Activated CD8-positive, alpha-beta T cell treated with anti-CD3 and anti-CD28 coated beads, Interleukin-2, amount 10 ng/mL, durations not matched to agents 7 days and 5 days (primary cell): ENCODE measurements at places on chromosomes 1 and 21. TPM values are rescaled to one million over a fixed set of nuclear protein-coding genes. Genes with fewer than 3 reads are reported as not detected.

GRCh38 chr1:154407198-154408091 is 2.3 kb downstream of the IL6R start:
- no peaks in the 10 kb centered on the region for H3K36me3 ChIP-seq
- DNase-seq, result no peak
- H3K27ac ChIP-seq, result peak overlapping the region; percentile 13
- peaks cover 69% of the 10 kb centered on the region for H3K4me1 ChIP-seq

The CATSPERE gene
- total RNA-seq, result 0.37 TPM

DNA sequence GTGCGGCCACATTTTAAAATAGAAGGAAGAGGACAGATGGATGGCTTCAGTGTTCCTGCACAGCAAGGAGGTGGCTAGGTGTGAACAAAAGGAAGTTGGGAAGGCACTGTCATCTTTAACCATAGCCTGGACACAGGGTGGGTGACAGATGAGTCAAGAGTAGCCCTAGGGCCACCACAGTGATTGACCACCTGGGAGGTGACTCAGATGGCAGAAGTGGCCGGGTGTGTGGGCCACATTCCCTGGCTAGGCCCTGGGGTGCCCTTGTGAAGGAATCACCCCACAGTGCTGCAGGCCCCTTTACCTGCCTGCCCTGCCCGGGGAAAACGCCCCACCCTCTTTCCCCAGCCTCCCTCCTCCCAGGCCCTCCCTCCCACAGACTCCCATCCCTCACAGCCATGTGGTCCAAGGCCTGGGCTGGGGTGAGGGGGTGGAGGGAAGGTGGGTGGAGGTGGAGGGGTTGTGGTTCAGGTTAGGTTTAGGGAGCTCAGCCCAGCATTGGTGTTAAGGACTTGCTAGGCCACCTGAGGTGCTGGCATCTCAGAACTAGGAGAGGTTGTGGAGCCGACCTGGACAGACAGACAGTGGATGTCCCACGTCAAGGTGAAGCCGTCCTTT is 59.1 kb downstream of the SPSB1 start:
- H3K27ac ChIP-seq, result no peak overlapping the region
- no peak overlapping the region for H3K4me3 ChIP-seq
- no peaks in the 10 kb centered on the region for H3K36me3 ChIP-seq

DNA sequence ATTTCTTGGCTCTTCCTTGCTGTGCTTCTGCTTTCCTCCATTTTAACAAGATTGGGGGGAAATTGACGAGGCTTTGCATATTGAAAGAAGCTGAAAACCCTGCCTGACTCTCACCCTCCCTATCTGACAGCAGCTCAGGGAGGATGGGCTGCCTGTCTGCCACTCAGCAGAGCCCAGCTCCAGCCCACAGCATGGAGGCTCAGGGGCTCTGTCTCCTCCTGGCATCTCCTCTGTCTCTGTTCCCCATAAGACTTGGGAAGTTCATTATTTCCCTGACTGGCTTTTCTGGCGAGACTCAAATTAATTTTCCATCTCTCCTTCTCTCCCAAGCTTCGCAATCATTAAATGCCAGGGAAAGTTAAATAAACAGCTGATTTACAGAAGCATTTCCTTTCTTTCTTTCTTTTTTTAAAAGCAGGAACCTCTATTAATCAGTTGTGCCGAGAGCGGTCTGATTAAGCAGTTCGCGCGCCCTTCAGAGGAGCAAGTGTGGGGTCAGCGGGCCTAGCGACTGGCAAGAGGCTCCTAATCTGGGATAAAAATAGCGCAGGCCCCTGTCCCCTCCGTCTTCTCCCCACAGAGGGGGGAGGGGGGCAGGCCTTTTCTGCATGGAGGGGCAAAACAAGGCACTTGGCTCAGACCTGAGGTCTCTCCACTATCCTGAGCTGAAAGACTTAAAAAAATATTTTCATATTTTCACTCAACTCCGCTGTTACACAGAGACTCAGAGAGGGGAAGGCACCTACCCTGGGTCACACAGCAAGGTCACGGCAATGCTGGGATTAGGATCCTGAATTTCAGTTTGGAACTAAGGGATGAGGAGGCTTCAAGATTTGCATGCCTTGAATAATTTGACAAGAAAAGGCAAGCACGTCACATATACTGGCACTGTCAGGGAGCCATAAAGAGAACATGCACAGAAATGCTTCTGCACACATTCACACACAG is 170.4 kb downstream of the ACTL8 start:
- no peak overlapping the region for H3K27ac ChIP-seq
- no peaks in the 10 kb centered on the region for H3K27me3 ChIP-seq
- no peaks in the 10 kb centered on the region for H3K36me3 ChIP-seq
- H3K4me3 ChIP-seq, result no peak overlapping the region
- DNase-seq, result no peak

The CRP gene
- total RNA-seq, result not detected

GRCh38 chr1:23237508-23237907 is 20.2 kb upstream of the HTR1D start:
- no peaks in the 10 kb centered on the region for H3K4me1 ChIP-seq
- DNase-seq, result no peak
- H3K27ac ChIP-seq, result no peak overlapping the region
- H3K36me3 ChIP-seq, result no peaks in the 10 kb centered on the region
- H3K27me3 ChIP-seq, result peaks cover 4% of the 10 kb centered on the region

The NPR1 gene
- total RNA-seq, result not detected

GRCh38 chr21:45364468-45365185 is 40.3 kb upstream of the COL18A1 start:
- DNase-seq, result no peak
- H3K4me3 ChIP-seq, result no peak overlapping the region
- no peaks in the 10 kb centered on the region for H3K27me3 ChIP-seq
- H3K36me3 ChIP-seq, result no peaks in the 10 kb centered on the region

The STYXL2 gene
- total RNA-seq, result not detected

GRCh38 chr1:44798481-44799365 is 1.5 kb upstream of the PLK3 start:
- H3K4me1 ChIP-seq, result peaks cover 35% of the 10 kb centered on the region
- peak overlapping the region; percentile 96 for H3K4me3 ChIP-seq
- no peak for DNase-seq
- no peaks in the 10 kb centered on the region for H3K27me3 ChIP-seq
- peak overlapping the region; percentile 100 for H3K27ac ChIP-seq

GRCh38 chr21:36425286-36425685 is 40.1 kb downstream of the CHAF1B start:
- H3K27me3 ChIP-seq, result no peaks in the 10 kb centered on the region
- H3K36me3 ChIP-seq, result peaks cover 6% of the 10 kb centered on the region
- DNase-seq, result no peak
- no peak overlapping the region for H3K27ac ChIP-seq
- no peak overlapping the region for H3K4me3 ChIP-seq

GRCh38 chr1:183048087-183049085 is 25.2 kb downstream of the LAMC1 start:
- H3K27me3 ChIP-seq, result peaks cover 47% of the 10 kb centered on the region
- H3K36me3 ChIP-seq, result no peaks in the 10 kb centered on the region
- H3K27ac ChIP-seq, result no peak overlapping the region
- H3K4me1 ChIP-seq, result peaks cover 5% of the 10 kb centered on the region
- DNase-seq, result no peak
- no peak overlapping the region for H3K4me3 ChIP-seq

DNA sequence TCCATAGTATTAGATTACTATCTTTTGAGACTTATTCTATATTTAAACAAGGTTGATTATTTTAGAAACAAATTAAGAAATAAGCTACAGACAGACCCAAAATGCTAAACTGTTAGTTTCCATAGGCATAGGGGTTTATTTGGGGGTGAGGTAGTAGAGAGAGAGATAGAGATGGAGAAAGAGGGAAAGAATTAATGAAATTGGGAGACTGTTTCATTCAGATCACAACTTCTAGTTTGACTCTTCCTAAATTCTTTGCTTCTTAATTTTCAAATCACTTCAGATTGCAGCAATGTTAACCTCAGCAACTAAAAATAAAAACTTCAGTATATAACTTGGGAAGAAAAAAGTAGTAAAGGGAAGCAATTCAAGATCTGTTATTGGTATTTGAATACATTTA is 3.4 kb downstream of the JUN start:
- DNase-seq, result no peak
- no peak overlapping the region for H3K4me3 ChIP-seq
- peaks cover 21% of the 10 kb centered on the region for H3K4me1 ChIP-seq
- no peak overlapping the region for H3K27ac ChIP-seq
- H3K36me3 ChIP-seq, result peaks cover 26% of the 10 kb centered on the region
